ENCODE measurements at places on chromosomes 11 and 22. TPM values are rescaled to one million over a fixed set of nuclear protein-coding genes. Genes with fewer than 3 reads are reported as not detected.

DNA sequence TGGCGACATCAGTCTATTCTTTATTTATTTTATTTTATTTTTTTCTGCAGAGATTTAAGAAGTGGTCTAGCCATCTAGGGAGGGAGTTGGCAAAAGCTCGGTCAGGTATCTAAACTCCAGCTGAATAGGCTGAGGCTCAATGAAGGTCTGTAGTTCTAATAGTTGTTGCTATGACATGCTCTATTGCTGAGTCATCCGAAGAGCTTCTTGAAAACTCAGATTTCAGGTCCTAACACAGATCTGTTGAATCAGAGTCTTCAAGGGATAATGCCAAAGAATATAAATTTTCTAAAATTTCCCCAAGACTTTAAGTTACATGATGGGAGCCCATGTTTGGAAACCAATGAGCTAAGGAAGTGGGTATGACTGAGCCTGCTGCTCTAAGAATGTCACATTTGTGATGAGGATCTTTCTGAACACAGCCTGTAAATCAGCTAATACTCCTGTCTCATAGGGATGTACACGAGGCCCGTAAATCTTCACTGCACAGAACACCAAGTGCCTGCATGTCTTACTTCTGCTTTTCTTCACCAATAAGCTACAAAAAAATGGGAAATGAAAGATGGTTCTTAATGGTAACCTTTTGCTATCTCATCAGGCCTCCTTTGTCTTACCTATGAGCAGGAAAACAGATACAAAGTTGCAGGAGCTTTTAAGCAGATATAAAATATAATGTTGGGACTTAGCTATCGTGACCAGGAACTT, 901.4 kb upstream of the API5 start:
- no peak for DNase-seq

DNA sequence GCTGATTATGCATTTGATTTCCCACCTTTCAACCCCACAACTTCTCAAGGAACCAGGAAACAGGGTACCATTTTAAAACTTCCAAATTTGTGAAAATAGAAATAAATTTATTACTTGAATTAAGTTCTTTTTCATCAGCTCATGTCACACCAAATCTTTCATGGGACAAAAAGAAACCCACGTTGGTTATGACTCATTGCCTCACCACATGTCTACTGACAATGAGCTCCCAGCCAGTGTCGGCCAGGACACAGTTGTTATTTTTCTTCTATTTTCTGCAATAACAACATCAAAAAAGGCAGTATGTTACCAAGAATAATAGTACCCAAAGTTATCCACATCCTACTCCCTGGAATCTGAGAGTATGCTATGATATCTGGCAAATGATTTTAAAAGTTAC, 17.3 kb downstream of the MS4A6A start:
- no peak for DNase-seq

DNA sequence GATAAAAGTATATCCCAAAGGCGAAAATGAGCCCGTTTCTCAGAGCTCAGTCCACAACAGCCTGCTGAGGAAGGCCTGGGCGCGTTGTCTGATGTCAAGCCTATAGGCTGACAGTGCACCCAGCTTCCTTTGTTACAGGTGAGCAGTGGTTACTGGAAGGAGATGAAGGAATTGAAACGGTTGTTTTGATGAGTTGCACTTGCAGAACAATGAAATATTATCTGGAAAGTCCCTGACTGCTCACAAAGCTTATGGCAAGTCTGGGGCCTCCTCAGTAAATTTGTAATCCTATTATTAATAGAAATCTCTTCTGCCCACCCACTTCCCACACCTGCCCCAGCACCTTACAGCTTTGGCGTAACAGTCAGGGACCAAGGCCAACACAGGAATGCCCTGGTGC, 77.8 kb downstream of the C11orf91 start:
- no peak for DNase-seq

Gene MS4A6E
- not detected for total RNA-seq
